Aorta (tissue), 5 donors: ENCODE measurements at places on chromosomes 6 and 20. TPM values are rescaled to one million over a fixed set of nuclear protein-coding genes. Genes with fewer than 3 reads are reported as not detected.

Gene FERMT1
- total RNA-seq = 1.5 TPM

Gene RBPJL
- total RNA-seq = not detected

Gene FOXC1
- total RNA-seq = 88.8 TPM

DNA sequence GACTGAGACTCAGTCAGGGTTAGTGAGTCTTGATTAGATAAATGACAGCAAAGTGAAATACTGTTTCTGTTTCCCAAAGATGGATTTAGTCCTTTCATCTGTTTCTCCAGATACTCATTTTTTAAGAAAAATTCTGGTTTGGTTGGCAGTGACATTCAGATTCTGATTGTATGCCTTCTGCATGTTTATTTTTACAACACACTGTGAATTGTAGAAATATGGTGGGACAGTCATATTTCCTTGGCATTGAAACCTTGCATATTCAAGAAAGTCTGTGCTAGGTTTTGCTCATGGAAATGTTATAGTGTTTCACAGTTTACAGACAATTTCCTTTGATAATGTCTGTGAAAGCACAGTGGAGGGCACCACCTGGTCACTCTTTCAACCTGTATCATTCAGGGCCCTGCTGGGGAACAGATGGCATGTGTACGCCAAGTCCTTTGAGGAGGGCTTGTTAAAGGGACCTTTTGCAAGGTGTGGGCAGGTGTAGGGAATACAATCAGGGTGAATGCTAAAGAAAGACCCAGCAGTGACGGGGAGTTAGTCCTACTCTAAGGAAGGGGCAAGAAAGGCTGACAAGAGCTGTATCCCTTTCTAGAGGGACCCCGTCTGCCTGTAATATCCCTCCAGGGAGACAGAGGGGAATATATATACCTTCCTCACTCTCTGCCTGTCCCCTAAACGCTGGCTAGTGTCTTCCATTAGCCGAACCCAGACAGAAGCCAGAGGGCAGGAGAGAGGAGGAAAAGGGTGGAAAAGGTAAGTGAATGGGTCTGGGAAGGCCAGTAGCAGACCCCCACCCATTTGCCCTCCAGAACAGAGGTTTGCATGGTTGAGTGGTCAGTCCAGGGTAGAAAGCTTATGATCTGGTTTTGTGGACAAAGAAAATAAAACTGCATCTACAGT, 10.2 kb downstream of the PLCB4 start:
- DNase-seq = no peak

- no peak for DNase-seq
Measured at GRCh38 chr20:663315-664090, 10.5 kb upstream of the SRXN1 start.

DNA sequence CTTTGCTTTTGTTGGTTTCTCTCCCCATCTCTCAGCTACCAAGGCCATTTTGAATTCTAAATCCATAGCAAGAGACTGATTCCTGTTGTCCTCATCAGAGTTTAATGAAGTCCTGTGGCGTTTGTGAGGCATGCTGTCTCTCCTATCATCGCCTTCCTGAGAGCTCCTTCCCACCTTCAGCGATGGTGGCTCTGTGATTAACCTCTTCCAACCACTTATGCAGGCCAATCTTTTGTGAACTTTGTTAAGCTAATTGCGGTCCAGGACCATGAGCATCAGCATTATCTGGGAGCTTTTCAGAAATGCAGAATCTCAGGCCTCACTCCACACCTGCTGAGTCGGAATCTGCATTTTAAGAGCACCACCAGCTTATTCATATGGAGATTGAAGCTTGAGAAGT, 272.5 kb upstream of the CDYL start:
- DNase-seq = no peak

- no peak for DNase-seq
Measured at GRCh38 chr6:83270971-83271719, 78.0 kb downstream of the RWDD2A start.
